ENCODE measurements at places on chromosomes 12 and 14.

DNA sequence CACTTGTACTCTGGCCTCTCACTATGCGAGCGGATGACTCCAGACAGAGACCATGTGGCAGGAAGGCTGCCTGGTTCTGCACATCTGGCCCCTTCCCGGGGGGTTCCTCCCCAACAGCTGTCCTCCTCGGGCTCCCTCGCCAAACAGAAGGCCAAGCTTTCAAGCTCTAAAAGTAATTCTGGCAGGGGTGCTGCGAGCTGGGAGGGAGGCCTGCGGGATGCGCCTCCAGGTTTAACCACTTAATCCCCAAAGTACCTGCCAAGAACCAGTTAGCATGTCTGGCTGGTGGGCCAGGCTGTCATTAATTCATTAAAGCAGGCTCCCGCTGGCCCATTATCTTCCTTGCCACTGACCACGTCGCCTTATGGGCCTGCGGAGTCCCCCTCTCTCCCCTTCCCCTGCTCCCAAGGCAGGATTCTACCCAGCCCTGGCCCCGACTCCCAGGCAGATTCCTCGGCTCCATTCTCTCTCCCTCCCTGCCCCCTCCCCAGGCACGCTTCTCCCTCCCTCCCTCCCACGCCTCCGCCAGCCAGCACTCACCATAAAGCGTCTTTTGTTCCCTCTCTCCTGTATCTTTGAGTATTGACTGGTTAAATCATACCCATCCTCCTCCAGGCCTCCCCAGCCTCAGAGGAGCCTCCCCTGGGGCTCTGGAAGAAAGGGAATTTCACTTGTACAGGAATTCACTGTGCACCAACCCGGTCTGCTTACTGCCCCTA is 4.9 kb downstream of the HRK start:
- DNase-seq, result no peak

DNA sequence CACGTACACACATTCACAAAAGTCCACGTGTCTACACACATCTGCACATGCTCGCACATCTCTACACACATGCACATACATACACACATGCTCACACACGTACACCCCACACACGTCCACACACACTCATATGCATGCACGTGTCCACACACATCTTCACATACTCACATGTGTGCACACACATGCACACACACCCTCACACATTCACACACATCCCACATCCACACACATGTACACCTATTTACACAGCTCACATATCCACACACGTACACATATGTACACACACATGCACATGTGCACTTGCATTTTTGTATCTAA is 3.6 kb downstream of the ADGRD1 start:
- DNase-seq, result no peak

DNA sequence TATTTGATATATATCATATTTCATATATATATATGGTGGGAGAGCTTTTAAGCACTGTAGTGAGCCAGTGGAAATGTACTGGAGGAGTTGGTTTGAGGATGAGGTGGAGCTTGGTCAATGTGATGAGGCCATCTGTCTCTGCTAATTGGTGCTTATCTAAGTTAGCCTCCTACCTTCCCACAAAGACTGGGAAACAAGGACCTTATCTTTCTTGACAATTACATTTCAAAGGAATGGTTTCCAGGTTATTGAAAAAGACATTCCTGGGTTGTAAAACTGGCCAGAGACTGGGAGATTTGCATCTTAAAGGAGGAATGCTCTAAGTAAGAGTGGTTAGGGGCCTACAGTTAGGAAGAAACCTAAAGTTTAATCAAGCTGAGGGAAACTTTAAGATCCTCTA is 212.8 kb upstream of the SYT1 start:
- no peak for DNase-seq

DNA sequence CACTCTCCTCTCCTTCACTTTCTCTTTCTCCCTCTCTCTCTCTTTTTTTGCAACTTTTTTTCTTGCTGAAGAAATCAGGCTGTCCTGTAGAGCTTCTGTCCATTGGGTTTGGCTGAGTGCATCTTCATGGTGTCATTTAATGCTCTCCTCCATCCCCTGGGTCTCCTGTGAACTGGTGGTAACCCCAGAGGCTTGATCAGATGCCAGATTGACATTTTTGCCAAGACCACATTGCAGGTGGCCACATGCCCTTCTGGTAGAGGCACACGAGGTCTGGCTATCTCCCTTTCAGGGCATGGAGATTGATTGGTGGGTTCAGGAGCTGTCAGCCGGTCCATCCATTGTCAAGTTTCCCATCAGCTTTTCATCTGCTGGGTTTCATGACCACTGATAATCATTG is 188.3 kb upstream of the MYL2 start:
- DNase-seq, result no peak

GRCh38 chr14:61539631-61540030 is 155.7 kb upstream of the HIF1A start:
- no peak for DNase-seq

DNA sequence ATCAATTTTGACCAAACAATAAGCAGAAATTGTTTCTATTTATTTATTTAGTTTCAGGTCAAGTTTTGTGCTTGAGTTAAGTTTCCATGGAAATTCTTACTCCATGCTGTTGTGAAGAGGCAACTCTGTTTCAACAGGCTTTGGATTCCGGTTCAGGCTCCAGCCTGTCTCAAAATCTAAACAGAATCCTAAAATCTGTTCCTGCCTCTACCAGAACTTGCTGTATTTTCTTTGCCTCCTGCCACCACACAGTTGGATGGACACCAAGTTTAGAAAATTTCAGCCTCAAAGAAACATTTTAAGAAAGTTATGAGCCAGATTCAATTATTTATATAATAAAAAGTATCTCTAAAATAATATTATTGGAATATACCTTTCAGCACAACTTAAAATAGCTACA is 330.9 kb downstream of the FOXG1 start:
- DNase-seq, result no peak

- DNase-seq, result no peak
Measured at GRCh38 chr12:6318440-6318879, 8.0 kb downstream of the PLEKHG6 start.

DNA sequence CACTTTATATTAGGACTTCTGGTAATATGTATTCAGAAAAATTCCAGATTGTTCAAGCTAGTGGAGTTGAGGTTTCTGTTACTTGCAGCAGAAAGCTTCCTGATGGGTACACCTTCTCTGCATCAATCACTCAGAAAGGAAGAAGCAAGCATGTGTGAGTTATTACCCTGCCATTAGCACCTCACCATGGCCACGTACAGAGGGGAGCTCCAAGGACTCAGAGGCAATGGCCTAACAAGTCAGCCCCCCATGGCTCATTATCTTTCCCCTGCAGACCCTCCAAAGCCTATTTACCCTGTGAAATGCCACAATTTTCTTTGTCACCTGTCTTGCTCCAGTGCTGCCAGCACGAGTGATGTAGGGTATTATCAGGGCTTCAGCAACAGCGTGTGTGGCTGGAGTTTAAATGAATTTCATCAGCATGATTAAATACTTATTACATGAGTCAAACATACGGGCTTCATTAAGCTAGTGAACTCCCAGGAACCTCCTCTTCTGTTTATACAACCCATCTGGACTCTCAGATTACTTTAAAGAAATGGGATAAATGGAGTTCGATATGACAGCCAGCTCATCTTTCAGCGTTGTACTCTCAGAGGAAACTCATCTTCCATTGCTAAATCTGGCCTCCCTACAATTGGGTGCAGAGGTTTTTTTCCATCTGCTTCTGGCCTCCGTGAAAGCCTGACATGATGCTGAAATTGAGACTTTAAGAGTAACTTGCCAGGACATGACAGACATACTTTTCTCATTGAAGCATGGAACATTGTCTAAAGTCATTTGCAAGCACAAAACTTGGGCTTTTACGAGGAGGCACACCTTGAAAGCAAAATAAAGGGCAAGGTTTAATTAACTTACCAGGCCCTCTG is 135.9 kb downstream of the TMEM30B start:
- DNase-seq, result no peak

DNA sequence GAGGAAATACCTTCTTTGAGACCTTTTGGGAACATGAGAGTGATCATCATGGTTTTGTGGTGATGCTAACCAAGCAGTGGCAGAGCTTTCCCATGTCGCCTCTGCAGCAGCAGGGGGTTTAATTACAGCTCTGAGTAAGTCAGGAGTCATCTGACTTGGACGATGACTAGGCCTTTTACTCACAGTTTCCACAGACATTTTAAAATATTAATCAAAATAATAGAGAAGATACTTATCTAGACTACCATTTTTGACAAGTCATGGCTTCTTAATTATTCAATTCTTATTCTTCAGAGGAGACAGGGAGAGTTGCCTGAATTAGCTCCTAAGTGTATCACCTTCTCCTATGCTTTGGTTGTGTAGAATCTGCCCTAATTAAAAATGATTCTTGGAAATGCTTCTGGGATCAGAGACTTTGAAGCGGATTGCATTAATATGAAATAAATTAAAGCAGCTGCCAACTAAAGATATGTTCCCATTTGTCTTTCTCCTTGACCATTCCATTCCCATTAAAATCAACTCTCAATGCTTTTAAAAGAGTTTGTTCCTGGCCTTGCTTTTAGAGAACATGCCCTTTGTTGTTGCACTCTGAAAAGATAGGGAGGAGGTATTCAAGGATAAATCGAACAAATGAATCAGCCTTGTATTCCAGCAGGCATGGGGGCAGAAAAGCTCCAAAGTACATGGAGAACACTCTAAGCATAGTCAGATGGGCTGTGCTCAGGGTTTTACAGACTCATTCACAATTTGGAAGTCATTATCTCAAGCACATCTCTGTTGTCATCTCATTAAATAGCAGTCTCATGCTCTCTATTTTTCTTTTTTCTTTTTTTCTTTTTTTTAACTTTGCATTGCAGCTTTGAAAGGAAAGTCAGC is 7.7 kb upstream of the IFNG-AS1 start:
- no peak for DNase-seq

- DNase-seq, result no peak
Measured at GRCh38 chr12:64660237-64661018, 50.1 kb downstream of the RASSF3 start.

GRCh38 chr12:89393551-89394121 is 41.3 kb upstream of the DUSP6 start:
- no peak for DNase-seq

DNA sequence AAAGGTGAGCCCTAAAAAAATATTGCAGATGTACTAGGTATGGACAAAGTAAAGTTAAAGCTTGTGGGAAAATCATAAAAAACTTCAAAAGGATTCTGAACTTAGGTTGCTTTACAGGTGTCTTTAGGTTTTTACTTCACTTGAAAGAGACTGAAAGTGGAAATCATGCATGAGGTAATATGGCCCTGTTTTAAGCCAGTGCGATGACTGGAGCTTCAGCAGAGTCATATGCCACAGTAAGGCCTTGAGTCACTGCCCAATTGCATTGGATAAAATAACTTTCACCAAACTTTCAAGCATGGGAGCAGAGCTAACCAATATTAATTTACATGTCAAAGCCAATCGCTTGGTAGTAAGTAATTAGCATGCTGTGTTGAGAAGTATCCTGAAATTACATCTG is 63.9 kb upstream of the TMEM260 start:
- DNase-seq, result no peak

DNA sequence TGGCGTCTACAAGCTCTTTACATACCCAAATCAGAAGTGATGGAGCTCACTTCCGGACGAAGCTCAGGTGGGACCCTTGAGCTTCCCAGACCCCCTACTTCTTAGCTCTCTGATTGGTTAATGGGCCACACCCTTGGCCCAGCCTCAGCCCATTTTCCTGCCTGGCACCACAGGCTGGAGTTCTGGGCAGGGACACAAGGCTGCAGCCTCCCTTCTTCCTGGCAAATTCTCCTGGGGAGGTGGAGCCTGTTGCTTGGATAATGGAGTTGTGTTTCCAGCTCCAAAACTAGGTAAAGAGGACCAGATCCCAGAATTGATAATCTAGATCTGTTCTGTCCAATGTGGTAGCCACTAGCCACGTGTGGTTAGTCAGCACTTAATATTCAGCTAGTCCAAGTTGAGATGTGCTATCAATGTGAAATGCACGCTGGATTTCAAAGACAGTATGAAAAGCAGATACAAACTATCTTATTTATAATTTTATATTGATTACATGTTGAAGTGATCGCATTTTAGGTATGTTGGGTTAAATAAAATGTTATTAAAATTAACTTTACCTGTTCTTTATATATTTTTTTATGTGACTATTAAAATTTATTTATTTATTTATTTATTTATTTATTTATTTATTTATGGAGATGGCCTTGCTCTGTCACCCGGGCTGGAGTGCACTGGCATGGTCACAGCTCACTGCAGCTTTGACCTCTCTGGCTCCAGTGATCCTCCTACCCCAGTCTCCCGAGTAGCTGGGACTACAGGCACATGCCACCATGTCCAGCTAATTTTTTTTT is 12.6 kb upstream of the FAIM2 start:
- DNase-seq, result no peak

- DNase-seq, result no peak
Measured at GRCh38 chr12:47370421-47370820, 290.7 kb upstream of the AMIGO2 start.

- DNase-seq, result no peak
Measured at GRCh38 chr14:90467501-90467900, 70.7 kb downstream of the CALM1 start.

GRCh38 chr12:116236148-116236731 is 41.3 kb downstream of the MED13L start:
- peak; percentile 52 for DNase-seq

GRCh38 chr14:74562515-74563232 is 49.4 kb downstream of the LTBP2 start:
- no peak for DNase-seq

DNA sequence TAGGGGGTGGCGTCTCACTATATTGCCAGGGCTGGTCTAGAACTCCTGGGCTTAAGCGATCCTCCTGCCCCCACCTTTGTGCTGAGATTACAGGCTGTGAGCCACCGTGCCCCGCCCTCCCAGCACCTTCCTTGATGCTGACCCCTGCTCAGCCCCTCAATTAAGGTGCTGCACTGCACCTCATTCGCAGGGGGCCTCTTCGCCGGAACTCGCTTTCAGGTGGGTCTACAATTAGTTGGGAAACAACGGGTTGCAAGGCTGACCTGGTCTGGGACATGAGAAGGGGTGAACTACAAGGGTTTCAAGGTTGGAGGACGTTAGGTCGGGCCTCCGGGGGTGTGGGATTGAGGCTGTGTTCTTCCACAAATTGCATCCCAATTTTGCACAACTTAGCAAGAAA is 1.2 kb upstream of the NOP2 start:
- DNase-seq, result no peak

DNA sequence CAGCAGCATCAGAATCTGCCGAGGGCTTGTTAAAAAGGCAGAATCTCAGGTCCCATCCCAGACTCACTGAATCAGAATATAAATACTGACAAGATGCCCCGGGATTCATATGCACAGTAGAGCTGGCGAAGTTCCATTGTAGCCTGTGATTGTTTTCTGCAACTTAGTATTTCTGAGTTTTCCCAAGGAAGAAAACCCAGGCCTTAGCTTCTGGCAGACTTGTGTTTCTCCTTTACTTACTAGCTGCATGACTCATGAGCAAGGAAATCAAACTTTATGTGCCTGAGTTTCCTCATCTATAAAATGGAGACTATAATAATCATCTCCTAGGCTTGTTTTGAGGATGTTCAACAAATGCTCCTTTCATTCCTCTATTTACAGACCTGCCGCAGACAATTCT is 278.5 kb upstream of the PLEKHG7 start:
- DNase-seq, result no peak

DNA sequence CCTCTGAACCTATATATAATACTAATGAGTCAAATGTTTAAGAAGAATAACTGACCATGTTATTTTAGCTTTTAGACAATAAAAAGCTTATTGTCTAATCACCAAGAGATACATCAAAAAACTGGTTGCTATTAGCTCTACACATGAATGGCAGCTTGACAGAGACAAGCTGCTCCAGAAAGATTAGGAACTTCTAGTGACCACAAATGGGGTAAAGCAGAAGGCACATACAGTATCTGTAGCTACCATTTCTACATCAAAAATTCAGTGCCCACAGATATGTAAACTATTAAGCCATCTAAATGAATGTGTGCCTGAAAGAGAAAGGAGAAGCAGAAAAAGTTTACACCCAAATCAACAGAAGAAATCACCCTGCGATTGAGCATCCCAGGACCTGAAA is 2.4 kb downstream of the AREL1 start:
- no peak for DNase-seq
